ENCODE measurements at places on chromosomes 3 and 15. TPM values are rescaled to one million over a fixed set of nuclear protein-coding genes. Genes with fewer than 3 reads are reported as not detected.
A peak's percentile ranks its signal among the peaks of the same experiment; 100 is the strongest.

Gene SAMMSON
- not detected for total RNA-seq

Gene PCSK6
- 8.8 TPM for total RNA-seq

Gene SLC38A3
- not detected for total RNA-seq

Gene CD200
- total RNA-seq = not detected

DNA sequence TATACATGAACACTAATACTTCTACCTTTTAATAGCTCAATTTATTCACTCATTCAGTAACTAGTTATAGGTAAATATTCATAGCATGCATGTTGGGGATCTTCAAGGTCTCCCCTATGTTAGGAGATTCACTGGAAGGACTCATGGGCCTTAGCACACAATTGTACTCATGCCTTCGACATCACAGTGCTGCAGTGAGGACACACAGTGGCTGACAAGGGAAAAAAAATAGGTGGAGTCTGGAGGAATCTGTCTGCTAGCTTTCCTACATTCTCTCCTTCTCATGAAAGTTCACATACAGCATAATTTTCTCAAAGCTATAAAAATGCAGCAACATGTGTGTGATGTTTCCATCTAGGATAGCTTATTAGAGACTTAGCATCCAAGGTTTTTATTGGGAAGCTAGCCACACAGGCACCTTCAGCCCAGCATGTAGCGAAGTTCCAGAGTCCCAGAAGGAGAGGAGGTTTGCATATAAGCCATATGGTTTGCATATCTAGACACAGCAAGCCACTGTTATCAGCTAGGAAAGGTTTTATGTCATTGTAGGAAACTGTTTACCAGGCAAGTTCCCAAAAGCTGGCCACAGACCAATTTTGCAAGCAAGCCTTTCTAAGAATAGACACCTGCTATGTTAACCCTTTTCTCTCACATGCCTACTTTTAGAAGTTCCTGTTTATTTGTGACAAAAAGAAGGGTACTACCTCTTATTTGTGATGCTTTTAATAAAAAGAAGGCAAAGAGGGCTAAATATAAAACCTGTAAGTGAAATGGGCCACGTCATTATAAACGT is 46.4 kb downstream of the MORC1 start:
- DNase-seq = no peak

- DNase-seq = peak; percentile 54
Measured at GRCh38 chr3:71684757-71685386, 40.3 kb downstream of the EIF4E3 start.

DNA sequence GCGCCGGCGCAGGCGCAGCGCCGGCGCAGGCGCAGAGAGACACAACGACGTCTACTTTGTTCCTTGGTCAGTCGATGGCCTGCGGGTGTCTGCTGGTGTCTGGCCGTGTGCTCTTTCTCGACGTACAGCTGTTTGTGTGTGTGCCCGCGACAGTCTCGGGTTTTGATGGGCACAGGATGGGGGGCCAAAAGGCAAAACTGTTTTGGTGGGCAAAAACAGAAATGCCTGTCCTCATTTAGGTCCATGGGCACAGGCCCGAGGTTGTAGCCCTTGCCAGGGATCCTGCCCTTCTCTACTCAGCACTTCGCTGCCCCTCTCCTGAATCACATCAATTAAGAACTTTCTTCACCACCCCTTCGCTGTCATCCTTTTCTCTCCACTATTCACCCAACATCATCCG is 184.8 kb upstream of the CHL1 start:
- DNase-seq = no peak

DNA sequence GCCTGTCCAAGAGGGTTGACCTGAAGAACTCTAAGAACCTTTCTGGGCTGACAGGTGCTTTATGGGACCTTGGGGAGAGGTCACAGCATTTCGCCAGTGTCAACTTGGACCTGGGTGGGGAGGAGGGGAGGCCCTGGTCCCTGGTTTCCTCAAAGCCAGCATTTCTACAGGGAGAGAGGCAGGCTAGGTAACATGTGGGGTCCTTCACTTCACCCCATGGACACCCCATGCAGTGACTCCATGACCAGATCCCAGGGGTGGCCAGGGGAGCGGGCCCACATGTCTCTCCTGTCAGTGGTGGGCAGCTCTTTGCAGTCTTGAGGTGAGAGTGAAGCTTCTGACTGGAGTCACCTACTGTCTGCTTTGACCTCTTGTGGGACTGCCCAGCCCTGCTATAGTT is 35.8 kb downstream of the GOLGA6L10 start:
- DNase-seq = no peak

- no peak for DNase-seq
Measured at GRCh38 chr15:95401587-95401986, 928.9 kb upstream of the NR2F2 start.

Gene GUCA1C
- total RNA-seq = not detected

Gene BLM
- 23.5 TPM for total RNA-seq

Gene HCN4
- not detected for total RNA-seq

GRCh38 chr15:96699871-96700401 is 369.4 kb downstream of the NR2F2 start:
- no peak for DNase-seq

Measured in Daoy (cell line).